ENCODE measurements at places on chromosomes 12 and 14.

DNA sequence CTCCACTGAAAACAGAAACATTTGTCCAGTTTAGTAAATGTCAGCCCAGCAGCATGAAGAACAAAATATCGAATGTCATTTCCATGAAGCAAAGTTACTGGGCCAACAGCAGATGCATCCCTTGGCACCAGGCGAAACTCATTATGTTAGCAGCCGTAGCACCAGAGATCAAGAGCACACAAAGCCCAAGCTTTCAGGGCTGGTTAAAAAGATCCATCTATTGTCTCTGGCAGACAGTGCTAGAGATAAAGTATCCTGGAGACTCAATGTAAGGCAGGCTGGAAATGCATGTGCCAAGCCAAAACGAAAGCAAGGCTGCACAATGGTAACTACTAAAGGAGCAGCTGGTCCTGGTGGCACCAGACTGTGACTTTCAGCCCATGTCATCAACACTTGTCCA, 120.3 kb upstream of the PLEKHG7 start:
- DNase-seq, result no peak

DNA sequence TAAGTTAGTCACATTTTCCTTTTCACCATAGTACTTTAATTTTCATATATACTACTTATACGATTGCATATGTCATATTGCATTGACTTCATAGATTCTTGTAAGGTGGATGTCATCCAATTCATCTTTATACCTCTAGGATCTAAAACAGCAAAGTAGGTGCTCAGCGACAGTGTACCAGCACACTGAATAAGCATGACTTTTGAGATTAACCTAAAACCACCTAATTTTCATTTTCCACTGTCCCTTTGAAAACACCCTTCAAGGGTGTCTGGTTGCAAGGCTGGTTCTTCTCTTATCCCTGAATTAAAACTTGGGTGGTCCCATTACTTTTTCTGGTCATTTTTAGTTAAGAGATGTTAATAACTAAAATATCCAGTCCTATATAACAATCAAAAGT, 4.4 kb downstream of the GPR19 start:
- no peak for DNase-seq

DNA sequence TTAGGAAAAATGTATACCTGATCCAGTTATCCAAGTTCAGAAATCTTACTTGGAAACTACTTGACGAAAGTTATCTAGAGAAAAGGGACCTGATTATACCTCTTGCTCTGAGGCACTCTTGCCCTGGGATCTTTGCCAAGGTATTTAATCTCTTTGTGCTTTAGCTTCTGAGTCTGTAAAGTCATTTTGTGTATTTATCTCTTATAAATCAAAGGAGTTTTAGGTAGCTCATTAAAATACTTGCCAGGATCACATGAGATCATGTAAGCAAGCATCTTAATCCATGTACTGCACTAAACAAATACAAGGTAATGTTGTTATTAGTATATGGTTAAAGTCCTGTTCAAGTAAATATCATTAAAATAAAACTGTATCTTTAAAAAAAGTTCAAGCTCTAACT, 147.5 kb downstream of the IPO8 start:
- no peak for DNase-seq

GRCh38 chr14:50272498-50272897, 39.5 kb downstream of the L2HGDH start:
- DNase-seq, result no peak

- no peak for DNase-seq
Measured at GRCh38 chr12:52347551-52348510, 19.4 kb downstream of the KRT85 start.

DNA sequence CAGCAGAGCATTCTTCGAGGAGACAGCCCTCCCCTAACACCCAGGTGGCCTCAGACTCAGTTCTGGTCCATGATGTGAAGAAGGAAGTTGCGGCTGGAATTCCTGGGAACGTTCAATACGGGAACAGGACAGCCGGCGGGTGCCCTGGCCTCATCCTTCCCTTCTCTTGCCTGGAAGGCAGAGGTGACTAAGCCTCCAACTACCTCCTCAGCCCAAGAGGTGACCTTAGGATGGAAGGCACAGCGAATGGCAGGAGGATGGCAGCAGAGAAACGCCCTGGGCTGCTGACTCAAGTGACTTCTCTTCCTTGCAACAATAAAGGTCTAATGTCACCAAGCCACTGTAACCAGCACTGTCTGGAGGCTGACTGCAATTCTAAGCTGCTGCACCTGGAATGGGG, 36.1 kb downstream of the DHX37 start:
- DNase-seq, result no peak

- DNase-seq, result no peak
Measured at GRCh38 chr12:2834581-2835491, at the start of gene NRIP2. Gene NRIP2 (minus strand): TSS chr12:2835035. CDS start chr12:2834983, 52 bp downstream.

GRCh38 chr12:12010277-12011039, 60.3 kb upstream of the BCL2L14 start:
- DNase-seq, result peak; percentile 71

DNA sequence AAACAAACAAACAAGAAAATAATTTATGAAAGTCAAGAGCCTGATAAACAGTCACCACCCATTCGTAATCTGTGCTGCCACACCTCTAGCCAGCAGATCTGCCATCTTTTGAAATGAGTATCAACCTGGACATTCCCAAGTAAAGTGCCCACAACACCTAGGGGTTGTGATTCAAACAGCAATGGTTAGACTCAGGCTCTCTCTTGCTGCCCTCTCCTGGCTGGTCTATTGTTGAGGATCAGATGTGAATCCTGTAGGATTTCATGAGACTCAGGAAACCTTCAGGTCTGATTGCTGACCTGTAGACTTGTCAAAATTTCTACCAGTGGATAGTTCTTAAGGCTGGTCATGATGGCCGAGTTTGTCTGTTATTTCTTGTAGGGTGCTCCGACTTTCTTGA, 26.8 kb downstream of the DGLUCY start:
- DNase-seq, result peak; percentile 7

Data from activated CD4-positive, alpha-beta T cell treated with anti-CD3 and anti-CD28 coated beads, Interleukin-2, amount 10 ng/mL, durations not matched to agents 7 days and 5 days (primary cell).